ENCODE measurements at places on chromosomes 1 and 21.

GRCh38 chr1:204255225-204255624, 41.4 kb upstream of the GOLT1A start:
- DNase-seq: no peak

GRCh38 chr1:6434186-6434585, 9.6 kb downstream of the ESPN start:
- no peak for DNase-seq

DNA sequence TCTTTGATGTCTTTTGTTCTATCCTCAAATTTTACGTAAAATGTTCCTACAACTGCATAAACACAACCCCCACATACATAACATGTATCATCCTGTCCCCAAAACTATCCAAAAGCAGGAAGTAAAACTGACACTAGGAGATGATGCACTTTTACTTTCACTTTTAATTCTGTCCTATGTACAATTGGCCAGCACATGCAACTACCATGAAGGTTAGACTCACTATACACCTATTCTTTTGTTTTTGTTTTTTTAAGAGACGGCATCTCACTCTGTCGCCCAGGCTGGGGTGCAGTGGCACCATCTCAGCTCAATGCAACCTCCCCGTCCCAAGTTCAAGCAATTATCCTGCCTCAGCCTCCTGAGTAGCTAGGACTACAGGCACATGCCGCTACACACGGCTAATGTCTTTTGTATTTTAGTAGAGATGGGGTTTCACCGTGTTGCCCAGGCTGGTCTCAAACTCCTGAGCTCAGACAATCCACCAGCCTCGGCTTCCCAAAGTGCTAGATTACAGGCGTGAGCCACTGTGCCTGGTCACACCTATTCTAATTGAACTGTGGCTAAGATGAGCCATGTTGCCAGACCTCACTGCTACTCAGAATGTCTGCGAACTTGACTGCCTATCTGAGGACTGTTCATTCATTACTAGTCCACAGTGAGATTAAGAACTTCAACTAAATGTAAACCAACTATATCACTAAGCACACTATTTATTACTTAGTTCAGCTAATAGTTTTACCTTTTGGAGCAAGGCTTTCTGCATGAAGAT, 48.0 kb downstream of the TOR3A start:
- DNase-seq: peak; percentile 38

- DNase-seq: no peak
Measured at GRCh38 chr1:53628286-53628955, 110.5 kb downstream of the GLIS1 start.

DNA sequence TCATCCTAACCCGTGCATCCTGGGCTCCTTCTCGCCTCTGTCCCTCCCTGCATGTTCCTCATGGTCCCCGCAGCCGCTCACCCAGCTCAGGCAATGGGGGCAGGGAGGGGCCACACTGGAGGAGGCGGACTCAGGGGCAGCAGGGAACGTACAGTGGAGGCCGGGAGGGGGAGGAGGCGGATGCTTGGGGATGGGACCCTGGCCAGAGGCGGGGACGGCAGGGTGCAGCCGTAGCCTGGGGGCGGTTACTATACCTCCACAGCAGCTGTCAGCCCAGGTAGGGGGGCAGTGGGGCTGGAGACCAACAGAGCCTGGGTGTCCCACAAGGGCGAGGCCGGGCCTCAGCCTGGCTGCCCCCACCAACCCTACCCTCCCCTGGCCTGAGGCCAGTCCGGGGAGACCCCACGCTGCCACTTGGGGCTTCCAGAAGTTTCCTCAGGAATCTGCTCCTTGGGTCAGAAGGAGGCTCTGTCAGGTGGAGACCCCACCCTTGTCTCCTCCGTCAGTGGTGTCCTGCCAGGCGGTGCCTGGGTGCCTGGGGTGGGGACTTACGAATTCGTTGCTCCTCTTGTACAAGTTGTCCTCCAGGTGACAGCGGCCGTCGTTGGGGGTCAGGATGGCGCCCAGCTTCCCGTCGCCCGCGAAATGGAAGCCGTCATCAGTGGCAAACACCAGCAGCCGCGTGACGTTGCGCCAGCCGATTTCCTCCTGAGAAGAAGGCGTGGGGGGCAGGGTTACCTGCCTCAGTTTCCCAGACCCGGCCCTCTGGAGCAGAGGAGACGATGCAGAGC, 20.7 kb downstream of the ITGB2 start:
- no peak for DNase-seq

DNA sequence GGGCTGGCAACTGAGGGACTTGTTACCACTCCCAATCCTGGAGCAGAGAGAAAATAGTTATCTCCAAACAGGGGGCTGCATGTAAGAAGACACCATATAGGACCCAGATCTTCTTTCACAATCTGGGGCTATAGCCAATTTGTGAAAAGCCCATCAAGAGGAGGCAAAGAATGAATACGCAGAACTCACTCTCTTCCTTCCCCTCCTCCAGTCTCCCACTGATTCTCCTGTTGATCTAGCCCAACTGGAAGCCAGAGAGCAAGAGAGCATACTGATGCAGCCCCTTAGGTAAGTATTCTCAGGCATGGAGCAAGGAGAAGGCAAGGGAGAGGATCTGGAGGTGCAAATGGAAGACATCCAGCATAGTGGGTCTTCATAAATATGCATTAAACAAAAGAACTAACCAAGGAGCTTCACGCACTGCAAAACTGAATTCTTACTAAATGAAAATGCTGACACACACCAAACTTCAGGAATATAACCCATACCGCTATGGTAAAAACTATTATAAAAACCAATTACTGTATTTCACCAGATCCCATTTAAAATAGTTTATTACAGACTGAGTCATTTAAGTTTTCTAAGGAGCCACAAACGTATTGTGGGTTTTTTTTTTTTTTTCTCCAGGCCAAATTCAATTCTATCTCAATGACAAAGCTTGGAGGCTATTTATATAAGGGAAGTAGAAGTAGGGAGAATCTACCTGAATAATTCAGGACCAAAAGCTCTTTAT, 15.5 kb upstream of the HMGB4 start:
- no peak for DNase-seq

- no peak for DNase-seq
Measured at GRCh38 chr1:85830837-85831236, 122.6 kb upstream of the ZNHIT6 start.

- DNase-seq: no peak
Measured at GRCh38 chr1:237911911-237912310, 21.2 kb upstream of the ZP4 start.

DNA sequence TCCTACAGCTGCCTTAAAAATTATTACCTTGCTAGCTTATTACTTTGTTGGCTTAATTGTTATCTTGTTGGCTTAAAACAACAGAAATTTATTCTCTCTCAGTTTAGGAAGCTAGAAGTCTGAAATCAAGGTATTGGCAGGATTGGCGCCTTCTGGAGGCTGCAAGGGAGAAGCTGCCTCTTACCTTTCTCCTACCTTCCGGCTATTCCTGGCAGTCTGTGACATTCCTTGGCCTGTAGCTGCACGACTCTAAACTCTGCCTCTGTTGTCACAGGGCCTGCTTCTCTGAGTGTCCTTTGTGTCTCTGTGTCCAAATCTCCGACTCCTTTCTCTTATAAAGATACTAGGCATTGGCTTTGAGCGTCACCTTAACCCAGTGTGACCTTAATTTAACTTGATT, 579.9 kb upstream of the B3GALT2 start:
- no peak for DNase-seq

DNA sequence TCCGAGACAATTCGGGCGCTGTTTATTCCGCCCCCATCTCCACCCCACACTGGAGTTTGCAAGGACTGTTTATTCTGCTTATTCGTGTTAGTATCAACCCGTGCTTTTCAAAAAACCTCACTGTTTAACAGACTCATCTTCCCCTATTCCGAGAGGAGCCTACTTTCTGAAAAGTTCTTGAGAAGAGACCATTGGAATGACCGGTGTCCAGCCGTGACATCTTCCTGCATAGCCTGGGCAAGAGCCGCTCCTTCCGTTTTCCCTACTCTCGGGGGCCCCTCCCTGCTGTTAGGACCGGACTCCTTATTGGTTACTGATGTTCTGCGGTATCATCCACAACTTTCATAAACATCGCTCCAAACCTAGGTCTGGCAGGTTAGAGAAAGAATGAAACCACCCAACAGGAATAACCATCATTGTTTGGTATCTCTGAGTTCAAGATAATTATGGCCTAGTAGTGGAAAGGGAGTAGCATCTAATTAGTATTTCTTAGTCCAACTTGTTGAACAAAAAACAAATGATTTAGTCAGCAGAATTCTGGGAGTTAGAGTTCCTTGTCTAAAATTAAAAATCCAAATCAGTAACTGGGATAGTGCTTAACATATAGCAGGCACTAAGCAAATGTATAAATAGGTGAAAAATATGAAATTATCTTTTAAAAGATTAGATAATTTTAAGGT, 837 bp downstream of the STXBP3 start:
- peak; percentile 41 for DNase-seq

DNA sequence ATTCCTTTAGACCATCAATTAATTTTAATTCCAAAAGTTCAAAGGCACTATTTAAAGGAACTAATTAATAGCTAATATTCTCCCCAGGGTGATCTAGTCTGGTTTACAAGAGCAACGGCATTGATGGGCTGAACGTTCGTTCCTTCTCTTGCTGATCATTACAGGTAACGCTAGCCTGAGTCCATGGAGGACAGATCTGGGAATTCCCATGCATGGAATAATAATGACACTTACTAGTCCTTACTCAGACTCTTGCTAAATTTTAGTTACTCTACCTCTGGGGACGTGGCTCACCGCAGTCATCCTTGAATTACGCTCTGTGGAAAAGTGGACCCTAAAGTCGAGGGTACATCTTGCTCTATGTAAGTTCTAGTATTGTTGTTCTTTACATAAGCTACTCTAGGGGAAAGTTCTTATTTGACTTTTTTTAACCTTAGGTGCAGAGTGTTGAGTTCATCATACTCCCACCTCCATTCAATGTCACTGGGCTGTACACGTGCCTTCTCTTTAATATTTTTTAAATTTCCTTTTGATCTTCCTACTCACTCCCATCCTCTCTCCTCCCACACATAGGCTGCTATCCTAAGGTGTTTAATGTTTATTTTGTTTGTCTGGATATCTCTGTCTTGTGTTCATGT, 133.9 kb downstream of the ZNF281 start:
- DNase-seq: no peak

- DNase-seq: no peak
Measured at GRCh38 chr1:168693872-168694238, 35.2 kb downstream of the DPT start.

DNA sequence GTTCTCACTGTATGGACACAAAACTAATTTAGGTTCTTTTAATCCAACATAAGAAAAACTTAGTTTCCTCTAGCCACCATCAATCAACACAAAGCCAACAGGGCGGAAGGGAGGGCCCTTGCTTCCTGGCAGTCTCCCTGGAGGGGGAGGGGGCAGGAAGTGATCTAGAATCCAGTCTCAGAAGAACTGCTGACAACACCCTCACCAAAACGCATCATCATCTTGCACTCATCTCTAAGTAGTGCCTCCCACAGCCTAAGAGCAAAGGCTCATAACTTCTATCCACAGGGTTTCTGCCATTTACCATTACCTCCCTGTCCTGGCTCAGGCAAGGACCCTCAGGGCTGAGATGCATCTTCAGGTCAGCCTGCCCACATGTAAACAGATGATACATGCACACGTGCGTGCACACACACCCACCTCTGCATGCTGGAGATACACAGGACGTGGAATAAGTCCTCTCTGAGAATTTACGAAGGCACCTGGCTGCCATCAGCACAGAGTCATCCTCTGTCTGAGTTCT, 20.5 kb downstream of the HIVEP3 start:
- DNase-seq: peak; percentile 92

GRCh38 chr1:202078241-202078640, 44.5 kb upstream of the GPR37L1 start:
- no peak for DNase-seq

GRCh38 chr1:150720703-150721102, at the start of gene HORMAD1:
Gene HORMAD1 (minus strand): TSS chr1:150720895. CDS start chr1:150719505, 1,390 bp downstream.
- DNase-seq: no peak

- DNase-seq: no peak
Measured at GRCh38 chr21:25967901-25968438, 202.6 kb downstream of the APP start.

DNA sequence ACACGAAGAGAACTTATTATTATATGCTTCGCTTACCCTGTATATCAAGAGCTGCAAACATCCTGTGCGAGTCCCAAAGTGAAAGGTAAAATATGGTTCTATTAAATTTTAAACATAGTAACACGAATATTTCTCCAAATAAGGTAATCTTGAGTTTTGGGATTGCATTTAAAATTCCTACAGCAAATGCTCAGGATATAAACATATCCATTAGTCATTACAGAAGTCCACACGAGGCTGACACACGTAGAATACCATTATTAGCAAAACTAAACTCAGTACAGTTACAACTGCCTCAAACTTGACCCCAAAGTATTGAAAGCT, 282 bp upstream of the LYPLAL1 start:
- DNase-seq: no peak

DNA sequence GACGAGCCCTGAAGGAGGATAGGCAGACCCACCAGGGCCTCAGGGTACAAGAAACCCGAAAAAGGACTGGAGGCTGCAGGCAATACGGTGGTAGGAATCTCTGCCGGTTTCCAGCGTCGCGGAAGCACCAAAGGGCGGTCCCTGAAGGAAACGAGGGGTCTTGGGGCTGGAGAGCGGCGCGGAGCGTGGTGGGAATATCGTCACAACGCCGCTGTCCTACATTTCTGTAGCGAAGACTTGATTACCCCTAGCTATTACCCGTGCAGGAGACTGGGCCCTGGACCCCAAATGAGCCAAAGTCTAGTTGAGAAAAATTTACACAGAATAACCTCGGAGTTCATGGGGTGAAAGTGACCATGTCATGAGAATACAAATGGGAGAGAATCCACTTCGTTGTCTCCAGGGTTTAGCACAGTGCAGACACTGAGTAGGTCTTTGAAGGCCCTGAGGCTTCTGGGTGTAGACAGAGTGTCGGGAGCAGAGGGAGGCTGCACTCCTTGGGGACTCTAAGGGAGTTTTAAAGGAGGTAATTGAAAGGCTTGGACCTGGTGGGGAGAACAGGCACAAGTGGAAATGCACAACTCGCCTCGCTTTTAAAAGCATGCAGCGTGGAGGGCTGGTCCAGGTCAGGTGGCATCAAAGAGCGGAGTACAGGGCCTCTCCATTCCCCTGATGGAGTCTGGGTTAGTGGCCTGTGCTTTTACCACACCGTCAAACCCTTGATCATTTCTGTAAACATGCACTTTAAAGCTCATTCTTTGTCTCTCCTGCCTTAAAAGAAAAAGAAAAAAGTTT, 1.5 kb downstream of the ATP1A1 start:
- peak; percentile 55 for DNase-seq

GRCh38 chr1:98723574-98723973, 62.1 kb downstream of the SNX7 start:
- DNase-seq: no peak

DNA sequence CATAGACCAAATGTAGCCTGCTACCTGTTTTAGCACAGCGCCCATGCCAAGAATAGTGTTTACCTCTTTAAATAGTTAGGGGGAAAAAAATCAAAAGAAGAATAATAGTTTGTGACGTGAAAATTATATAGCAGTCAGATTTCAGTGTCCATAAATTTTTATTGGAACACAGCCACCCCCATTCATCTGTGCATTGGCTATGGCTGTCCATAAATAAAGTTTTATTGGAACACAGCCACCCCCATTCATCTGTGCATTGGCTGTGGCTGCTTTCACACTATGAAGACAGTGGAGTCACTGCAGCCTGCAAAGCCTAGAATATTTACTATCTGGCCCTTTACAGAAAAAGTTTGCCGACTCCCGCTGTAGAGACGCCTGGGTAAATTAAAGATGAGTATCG, 20.9 kb downstream of the EPHX1 start:
- no peak for DNase-seq

- DNase-seq: no peak
Measured at GRCh38 chr1:95431235-95431634, 197.2 kb downstream of the RWDD3 start.

GRCh38 chr1:19455353-19455752, 30.0 kb downstream of the CAPZB start:
- DNase-seq: no peak

- DNase-seq: no peak
Measured at GRCh38 chr1:26034504-26035202, 11.3 kb downstream of the SLC30A2 start.
